ENCODE measurements at places on chromosomes 11 and 22.

GRCh38 chr11:75950141-75950540 is 135.1 kb downstream of the UVRAG start:
- no peak for DNase-seq

GRCh38 chr11:1290052-1291040 is 19.1 kb downstream of the TOLLIP start:
- no peak for DNase-seq

GRCh38 chr22:37983860-37984791 is at the start of gene SOX10:
TSS of gene SOX10 (minus strand) at chr22:37984555. CDS start at chr22:37983784, 771 bp downstream.
- DNase-seq, result no peak

GRCh38 chr11:24295360-24295759 is 201.5 kb upstream of the LUZP2 start:
- no peak for DNase-seq

- DNase-seq, result no peak
Observed at GRCh38 chr22:40890881-40891280, 29.0 kb upstream of the DNAJB7 start.

DNA sequence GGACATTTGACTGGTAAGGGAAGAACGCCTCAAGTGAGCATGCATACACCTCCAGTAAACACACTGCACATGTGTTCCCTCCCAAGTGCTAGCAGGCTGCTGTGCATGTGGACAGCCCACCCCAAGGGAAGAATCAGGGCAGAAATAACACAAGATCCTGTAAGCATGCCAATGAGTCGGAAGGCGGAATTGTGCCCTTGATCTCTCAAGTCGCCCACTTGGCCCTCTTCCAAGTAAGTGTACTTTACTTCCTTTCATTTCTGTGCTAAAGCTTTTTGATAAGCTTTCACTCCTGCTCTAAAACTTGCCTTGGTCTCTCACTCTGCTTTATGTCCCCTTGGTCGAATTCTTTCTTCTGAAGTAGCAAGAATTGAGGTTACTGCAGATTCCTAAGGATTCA is 139.6 kb downstream of the TRPC6 start:
- no peak for DNase-seq

DNA sequence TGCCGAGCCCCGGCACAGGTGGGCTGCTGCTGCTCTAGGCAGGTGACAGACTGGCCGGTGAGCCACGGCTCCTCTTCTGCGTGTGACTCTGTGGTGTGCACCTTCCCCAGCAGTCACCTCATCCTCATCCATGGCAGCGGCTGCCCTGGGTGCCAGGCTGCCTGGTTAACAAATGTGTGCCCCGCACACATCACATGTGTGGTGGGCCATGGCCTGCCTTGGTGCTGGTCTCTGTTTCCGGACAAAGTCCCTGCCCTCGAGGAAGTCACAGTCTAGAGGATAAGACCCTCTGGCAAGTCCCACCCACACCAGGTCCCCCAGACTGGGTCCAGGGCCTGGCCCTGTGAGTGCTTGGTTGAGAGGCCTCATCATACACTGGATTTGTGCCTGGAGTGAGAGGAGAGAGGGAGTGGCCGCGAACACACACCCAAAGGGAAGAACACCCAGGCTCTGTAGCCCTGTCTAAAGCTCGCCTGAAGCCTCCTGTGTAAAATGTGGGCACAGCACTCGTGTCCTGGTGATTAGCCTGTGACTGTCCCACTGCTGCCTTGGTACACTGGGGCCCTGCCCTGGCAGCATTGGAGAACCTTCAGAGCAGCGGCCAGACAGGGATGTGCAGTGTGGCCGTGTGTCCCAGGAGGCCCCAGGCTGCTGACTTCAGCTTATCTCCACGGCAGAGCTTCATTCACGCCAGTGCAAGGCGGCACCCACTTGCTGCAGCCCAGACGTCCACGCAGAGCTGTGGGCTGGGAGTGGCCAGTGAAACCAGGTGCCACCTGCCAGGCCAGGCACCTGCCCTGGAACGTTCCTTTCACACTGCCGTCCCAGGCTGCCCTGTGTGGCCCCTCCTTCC is 269.9 kb downstream of the TBC1D22A start:
- no peak for DNase-seq

GRCh38 chr22:46990937-46991550 is 228.6 kb downstream of the TBC1D22A start:
- no peak for DNase-seq

DNA sequence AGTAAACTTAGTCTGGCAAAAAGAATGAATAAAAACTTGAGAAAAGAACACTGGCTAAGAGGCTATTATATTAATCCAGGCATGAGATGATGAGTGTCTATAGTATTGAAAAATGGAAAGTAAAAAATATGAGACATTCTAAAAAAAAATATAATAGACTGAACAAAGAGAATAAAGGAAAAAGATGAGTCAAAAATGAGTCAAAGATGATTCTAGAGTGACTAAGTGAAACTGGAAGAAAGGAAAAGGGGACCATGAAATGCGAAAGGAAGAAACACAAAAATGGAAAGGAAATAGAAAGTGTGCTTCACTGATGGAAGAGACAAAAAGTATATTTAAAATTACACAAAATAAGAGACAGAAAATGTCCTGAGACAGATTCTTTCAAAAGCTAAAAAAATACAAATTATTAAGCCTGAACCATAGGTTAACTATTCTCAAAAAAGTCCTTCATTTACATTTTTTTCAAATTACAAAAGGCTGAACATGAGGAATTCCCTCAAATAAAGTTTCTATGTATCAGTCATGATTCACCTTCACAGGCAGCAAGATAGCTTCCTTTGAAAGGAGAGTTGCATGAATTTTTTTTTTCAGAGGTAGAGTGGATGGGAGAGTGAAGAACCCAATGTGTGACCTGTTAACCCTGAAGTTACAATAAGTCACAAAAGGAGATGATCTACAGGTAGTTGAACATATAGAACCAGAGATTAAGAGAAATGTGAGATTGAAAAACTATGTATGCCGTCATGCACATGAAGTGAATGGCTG is 75.2 kb downstream of the EIF3M start:
- DNase-seq, result no peak

DNA sequence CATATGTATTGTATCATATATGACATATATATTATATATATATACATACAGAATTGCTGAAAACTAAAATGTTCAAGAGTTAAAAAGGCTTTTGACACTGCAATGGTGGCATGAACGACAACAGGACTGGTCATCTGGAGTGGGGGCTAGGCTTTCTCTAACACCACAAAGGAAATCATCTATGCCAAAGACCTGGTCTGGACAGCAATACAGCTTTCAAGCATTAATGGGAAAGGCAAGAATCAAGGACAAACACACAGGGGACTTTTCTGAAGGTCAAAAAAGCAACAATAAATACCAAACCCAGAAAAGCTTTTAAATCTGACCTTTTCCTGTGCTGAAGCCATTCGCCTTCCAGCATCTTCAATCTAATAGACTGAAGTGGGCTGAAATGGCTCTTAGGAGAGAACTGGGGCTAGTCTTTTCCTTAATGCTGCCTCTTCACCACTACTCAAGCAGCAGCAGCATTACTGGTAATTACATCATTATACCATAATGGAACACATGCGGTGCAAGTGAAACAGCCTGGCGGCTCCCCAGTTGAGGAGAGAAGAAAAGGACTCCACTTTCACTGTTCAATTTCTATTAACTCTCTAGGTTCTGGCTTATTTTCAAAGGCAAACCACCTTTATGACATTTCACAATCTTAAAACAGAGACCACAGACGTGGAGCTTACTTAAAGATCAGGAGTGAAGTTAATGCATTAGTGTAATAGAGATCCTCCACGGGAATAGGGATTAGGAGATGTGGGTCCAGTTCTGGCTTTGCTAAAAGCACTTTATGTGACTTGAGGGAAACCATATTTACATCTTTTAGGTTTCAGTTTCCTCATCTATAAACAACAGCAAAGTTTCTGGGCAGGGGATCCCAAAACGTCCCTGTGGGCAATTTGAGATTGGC is 63.0 kb downstream of the GAB2 start:
- no peak for DNase-seq

DNA sequence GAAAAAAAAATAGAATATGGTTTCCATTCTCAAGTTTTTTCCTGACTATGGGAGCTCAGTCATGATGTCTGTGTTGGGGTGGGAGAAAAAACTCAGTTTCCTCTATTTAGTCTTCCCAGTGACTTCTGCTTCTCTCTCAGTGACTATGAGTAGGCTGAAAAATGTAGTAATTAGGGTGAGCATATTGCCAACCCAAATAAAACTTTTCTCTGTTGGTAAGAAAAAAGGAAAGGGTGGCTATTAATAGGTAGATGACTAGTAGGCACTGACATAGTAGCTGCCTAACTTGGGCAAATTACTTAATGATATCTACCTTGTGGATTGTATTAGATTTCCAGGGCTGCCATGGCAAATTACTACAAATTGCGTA is 34.2 kb upstream of the BIRC3 start:
- DNase-seq, result no peak

DNA sequence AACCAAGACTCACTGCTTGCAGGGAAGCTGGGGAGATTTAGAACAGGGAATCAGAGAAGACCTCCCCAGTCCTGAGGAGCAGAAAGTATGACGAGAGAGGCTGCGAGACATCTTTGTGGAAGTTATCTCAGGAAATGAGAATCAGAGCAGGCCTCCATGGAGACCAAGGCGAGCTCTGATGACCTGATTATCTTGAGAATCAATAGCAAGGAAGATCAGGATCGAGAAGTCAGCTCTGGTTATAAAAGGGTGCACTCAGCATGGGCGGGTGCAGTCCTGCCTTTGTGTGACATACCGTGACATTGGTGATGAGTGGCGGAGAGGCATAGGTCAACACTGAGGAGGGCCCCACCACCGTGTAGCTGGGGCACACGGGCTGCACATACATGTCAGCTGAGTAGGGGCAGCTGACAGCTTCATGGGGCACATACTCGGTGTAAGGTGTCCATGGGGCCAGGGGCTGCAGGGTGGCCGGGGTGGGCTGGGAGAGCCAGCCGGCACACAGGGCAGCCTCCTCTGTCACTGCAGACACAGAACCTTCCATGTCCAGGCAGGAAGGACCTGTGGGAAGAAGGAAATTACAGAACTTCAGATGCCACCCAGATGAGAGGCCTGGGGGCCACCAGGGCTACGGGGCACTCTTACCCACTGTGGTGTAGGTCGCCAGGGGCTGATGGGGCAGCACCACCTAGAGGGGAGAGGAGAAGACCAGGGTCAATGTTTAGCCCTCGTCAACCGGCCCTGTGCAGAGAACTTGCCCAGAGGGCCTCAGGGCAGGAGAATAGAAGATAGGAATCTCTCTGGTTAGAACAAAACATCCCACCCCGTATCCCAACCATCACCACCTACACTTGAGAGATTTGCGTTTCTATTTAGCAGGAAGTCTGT is 21.7 kb downstream of the POU2AF1 start:
- DNase-seq, result no peak

All from amniotic stem cell (primary cell).